ENCODE measurements at places on chromosomes 3 and 15.

GRCh38 chr15:33857726-33858125 lies 110.6 kb upstream of the CHRM5 start:
- no peak for DNase-seq

DNA sequence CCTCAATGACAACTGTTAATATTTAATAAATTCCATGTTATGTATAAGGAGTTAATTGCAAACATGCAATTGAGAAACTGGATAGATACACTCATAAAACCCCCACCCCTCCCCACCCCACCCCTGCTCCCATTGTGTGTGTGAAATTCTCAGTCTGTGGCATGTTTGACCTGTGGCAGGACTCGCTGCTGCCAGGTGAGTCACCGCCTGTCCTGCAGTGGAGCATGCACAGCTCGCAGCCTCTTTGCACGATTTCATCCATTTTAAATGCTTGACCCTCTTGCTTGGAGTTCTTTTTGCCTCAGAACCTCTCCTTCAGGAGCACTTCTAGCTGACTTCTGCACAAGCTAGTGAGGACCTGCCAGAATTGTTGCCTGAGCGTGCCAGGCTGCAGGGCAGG lies 5.3 kb upstream of the APEH start:
- no peak for DNase-seq

- no peak for DNase-seq
These were observed 310.8 kb downstream of the SHQ1 start for GRCh38 chr3:72537448-72537847.

DNA sequence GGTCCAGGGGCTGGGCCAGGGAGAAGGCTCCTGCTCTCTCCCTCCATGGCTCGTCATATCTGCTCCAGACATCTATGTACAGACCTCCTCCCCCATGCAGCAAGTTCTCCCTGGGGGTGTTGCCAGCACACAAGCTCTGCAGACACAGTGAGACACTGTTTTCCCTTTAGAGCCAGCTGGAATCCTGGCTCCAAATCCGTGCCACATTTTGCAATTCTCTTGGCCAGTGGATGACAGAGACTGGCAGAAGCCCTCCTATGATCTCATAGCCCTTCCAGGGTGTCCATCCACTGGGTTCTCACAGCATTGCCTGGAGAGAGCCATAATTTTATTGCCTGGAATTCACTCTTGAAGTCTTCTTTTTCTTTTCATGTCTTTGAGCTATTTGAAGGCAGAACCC lies 203.9 kb downstream of the TLE3 start:
- DNase-seq: no peak

DNA sequence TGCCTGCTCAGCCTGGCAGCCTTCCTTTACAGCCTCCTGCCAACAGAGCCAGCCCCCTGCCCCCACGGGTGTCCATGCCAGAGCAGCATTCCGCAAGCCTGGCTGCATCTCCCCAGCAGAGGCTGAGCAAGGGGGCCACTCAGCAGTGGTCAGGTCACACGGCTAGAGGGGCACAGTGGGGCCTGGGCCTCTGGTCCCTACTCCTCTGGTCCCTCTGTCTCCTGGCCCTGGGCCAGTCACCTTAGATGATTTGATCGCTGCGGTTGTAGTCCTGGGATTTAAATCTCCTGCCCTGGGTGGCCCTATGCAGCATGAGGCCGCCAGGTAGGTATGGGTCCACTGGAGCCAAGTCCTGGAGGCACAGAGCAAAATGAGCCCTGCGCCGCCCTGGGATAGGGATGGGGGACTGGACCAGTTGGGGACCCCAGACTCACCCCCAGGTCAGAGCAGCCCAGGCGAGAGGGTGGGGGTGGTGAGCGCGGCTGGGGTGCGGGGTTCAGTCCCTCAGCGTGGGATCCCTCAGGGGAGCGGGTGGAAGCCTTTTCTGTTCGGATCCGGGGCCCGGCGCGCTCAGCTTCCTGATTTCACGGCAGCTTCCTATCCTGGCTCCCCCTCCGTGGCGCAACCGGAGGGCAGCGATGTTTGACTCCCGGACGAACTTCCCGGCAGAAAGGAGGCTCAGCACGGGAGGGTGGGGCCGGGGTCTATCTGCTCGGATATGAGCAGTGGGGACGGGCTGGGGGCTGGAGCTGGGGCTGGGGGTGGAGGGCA lies at the start of gene ZBTB47:
ZBTB47 (plus strand) TSS at position 138 of the 771 bp plus-strand sequence. CDS start 4,659 bp downstream, outside the sequence.
- no peak for DNase-seq

DNA sequence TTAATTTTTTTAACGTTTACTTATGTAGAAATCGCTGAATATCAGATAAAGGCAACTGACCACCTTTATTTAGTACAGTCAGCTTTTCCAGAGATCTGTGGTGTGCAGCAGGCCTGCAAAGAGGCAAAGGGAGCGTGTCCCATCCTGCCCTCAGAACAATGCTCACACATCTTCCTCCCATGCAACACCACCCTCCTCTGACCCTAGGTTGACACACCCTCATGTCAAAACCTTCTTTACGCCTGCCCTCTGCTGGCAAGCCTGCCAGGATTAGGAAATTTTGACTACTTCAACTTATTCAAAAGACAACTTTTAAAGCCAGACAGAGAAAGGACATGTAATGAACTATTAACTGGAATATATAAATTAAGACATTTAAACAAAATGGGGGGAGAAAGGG lies 513.7 kb downstream of the FOXP1 start:
- DNase-seq: no peak

DNA sequence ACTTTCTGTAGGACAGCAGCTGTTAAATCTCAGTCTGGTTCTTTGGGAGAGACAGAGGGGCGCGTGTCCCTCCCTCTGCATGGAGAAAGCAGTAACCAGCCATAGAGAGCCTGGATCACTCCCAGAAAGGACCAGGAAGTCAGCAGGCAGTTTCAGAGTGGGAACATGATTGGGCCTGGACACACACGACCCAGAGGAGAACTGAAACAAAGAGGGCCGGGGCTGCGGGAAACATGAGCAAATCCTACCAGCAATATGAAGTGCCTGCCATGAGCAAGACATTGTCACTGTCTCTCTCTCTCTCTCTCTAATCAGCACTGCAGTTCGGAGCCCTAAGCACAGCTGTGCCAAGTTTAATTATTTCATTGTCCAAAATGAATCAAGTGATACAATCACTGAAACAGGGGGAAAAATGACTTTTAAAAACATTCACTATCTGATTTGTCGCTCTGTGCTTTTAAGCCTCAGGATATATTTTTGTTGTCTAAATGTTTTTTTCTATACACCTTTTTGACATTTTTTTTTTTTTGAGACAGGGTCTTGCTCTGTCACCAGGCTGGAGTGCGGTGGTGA lies 17.6 kb downstream of the MUC13 start:
- DNase-seq: no peak

DNA sequence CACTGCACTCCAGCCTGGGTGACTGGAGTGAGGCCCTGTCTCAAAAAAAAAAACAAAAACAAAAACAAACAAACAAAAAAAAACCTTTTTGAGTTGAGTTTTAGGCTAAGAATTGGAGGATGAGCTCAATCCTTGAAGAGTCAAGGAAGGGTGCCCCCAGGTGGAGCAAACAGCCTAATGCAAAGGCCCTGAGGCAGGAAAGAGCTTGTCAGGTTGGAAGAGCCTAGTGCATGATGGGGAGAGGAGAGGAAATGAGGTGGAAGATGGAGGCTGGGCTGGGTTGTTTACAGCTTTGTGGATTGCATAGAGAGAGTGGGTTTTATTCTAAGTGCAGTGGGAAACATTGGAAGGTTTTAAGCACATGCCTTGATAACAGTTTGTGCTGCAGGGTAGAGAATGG lies 2.1 kb upstream of the SNX22 start:
- no peak for DNase-seq

DNA sequence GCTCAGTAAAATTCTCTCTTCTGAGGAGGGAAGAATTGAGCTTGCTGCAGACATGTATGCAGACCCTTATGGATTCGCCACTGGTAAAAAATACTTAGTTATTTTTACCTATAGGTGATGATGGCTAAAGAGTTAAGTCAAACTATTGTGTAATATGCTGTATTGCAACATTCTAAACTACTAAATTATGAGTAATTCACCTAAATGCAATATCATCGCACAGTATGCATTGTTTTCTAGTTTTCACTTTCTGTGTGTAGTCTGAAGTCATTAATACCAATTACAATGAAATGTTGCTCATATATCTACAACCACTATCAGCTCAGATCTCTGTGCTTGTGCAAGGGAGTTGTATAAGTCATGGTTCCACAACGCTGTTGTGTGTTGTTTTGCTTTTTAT lies 48.7 kb upstream of the ROBO2 start:
- DNase-seq: no peak

GRCh38 chr3:41933154-41933676 lies 28.7 kb downstream of the ULK4 start:
- DNase-seq: no peak

DNA sequence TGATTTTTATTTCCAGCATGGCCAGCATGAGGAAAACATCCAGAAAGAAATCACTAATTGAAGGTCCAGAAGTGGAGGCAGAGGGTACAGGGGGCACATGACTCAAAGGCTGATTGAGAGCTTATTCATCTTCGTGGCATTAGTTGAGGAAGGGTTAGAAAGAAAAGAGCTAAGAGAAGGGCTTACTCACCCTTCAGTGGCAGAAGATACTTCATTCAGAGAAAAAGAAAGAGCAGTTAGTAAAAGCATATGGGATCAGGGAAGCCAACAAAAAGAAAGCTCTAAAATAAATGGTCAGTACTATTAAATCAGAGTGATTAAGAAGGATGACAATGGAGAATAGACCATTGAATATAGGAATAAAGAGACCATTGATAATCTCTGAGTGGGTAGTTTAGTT lies 25.2 kb downstream of the GAP43 start:
- no peak for DNase-seq

DNA sequence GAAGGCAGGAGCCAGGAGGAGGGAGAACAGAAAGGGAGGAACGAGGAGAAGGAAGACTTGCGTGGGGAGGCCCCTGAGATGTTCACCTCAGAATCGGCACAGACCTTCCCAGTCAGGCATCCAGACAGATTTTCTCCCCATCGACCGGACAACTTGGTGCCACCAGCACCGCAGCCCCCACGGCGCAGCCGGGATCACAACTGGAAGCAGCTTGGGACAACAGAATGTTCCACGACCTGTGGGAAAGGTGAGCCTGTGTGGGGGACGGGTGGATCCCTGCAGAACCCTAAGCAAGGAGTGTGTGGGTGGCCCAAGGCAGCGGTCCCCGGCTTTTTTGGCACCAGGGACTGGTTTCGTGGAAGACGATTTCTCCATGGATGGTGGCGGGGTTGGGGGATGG lies 72.6 kb upstream of the NR2E3 start:
- DNase-seq: no peak

- no peak for DNase-seq
These were observed 275.6 kb upstream of the PROK2 start for GRCh38 chr3:72060447-72061034.

GRCh38 chr15:100256101-100256969 lies 85.4 kb downstream of the ADAMTS17 start:
- no peak for DNase-seq

- no peak for DNase-seq
These were observed 4.6 kb downstream of the PARL start for GRCh38 chr3:183880121-183880520.

DNA sequence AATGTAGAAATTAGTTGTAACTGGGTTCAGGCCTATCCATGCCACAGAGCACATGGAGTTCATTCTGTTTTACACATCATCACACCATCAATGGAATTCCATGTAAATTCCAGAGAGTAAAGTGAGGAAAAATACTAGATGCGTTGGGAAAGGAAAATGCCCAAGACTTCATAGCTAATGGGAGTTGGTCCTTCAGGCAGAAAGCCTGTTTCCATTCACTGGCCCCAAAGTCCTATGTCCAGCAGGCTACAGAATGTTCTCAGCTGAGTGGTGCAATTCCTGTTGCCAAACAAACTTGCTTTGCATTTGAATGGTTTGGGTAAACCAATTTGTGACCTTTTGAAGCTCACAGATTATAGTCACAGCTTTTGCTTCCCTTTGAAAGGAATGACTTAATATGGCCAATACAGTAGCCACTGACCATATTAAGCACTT lies 164.6 kb upstream of the PFN2 start:
- DNase-seq: no peak

- DNase-seq: no peak
These were observed 33.1 kb upstream of the SEMA3F start for GRCh38 chr3:50122071-50122470.

GRCh38 chr3:48435774-48436476 lies 4.0 kb downstream of the CCDC51 start:
- DNase-seq: no peak

DNA sequence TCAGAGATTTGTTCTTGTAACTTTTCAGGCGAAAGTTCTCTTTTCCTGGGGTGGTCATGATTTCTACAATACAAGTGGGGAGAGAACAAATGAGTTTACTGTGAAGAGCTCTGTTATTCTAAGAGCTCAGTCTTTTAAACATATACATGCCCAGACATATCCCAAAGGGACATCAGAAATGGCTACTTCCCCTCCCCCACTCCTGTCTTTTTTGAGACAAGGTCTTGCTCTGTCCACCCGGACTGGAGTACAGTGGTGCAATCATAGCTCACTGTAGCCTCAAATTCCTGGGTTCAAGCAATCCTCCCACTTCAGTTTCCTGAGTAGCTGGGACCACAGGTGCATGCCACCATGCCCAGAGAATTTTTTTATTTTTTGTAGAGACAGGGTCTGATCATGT lies 18.2 kb downstream of the KPNA1 start:
- no peak for DNase-seq

GRCh38 chr3:127796831-127797150 lies 25.5 kb downstream of the MGLL start:
- DNase-seq: no peak

GRCh38 chr15:61186905-61187741 lies 42.0 kb downstream of the RORA start:
- DNase-seq: no peak

- DNase-seq: no peak
These were observed 21.4 kb upstream of the DPH6 start for GRCh38 chr15:35567392-35567791.

GRCh38 chr3:156899951-156900350 lies 73.8 kb downstream of the LEKR1 start:
- no peak for DNase-seq

DNA sequence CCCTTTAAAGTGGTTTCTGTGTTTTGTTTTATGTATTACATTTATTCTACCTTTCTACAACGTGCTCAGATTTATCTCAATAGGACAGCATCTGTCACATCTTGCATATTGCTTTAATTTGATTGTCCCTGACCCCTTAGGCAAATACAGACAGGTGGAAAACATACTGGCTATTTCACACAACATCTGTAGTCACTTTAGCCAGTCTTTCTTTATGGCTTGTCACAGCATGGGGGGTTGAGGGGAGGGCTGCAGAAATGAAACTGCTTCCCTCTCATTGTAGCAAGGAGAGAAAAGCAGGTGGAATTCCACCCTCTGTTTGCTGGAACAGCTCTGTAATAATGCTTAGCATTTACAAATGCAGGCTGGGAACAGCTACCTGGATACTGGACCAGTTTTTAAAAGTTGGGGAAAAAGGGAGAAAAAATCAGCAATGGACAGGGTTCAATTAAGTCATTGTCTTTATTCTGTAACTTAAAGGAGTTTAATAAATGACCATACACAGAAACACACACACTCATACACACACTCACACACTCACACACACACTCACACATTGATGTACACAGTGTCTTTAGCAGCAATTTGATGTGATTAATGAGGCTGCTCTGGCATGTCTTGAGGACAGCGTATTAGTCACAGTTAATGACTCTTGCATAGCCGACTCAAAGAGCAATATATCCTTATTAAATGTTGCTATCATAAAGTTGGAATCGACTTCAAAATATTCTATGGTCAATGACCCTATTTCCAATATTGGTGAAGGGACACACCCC lies 283.7 kb upstream of the GBE1 start:
- no peak for DNase-seq

GRCh38 chr3:47520756-47521155 lies 7.2 kb upstream of the ELP6 start:
- no peak for DNase-seq

GRCh38 chr15:68432441-68433064 lies 590 bp upstream of the ITGA11 start:
- DNase-seq: no peak

GRCh38 chr3:5140839-5141238 lies 18.7 kb downstream of the ARL8B start:
- DNase-seq: no peak
